GM04504 (cell line): ENCODE measurements at places on chromosomes 5 and 9.

DNA sequence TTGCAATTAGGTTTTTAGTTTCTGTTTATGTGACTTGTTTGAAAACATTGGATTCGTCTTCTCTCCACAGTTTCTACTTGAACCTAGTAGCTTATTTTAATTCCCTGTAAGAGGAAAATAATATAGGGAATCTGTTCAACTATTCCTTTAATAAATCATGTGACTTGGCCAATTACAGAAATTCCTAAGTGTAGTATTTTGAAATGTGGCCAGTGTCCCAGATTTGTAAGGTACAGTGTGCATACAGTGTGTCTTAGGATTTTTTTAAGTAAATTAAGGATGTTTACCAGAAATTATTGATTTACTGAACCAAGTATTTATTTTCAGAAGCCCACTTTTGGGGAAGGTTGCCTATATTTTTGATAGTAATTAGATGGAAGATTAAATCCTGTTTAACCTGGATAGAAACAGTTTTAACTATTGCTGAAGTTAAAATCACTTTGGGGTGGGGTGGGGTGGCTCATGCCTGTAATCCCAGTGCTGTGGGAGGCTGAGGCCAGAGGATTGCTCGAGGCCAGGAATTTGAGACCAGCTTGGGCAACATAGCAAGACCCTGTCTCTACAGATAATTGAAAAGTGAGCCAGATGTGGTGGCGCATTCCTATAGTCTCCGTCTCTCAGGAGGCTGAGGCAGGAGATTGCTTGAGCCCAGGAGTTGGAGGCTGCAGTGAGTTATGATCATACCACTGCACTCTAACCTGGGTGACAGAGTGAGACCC is 36.9 kb downstream of the G3BP1 start:
- DNase-seq, result no peak

DNA sequence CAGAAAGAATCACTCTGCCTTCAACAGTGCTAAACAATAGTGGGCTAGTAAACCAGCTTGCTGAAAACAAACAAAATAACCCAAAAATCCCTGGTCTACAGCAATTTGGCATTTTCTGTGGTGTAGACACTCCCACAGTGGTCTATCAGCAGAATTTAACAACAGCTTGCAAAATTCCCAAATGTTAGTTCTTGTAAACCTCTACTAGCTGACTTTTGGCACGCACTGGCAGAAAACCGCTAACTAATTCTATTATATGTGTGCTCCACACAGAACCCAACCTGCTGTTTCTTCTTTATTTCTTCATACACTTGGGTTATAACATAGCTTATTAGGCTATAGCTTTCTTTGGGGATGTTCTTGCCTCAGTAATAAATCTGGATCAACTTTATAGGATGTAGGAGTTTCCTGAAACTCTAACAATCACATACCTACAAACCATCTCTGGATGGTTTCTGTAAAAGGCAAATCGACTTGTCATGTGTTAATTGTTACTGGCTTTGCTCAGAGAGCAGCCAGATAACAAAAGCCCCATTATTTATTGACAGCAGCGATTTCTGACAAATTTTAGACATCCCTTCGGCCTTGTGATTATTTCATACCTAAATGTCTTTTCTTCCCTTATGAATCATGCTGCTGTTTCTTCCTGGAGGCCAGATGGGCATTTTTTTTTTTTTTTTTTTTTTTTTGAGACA is 82.7 kb upstream of the NAA35 start:
- DNase-seq, result no peak

- no peak for DNase-seq
These were observed 29.0 kb downstream of the RGS3 start for GRCh38 chr9:113492343-113493202.

- no peak for DNase-seq
These were observed 64.9 kb downstream of the KDM4C start for GRCh38 chr9:6822696-6823095.

GRCh38 chr9:38126730-38127129 is 57.7 kb upstream of the SHB start:
- DNase-seq, result no peak

DNA sequence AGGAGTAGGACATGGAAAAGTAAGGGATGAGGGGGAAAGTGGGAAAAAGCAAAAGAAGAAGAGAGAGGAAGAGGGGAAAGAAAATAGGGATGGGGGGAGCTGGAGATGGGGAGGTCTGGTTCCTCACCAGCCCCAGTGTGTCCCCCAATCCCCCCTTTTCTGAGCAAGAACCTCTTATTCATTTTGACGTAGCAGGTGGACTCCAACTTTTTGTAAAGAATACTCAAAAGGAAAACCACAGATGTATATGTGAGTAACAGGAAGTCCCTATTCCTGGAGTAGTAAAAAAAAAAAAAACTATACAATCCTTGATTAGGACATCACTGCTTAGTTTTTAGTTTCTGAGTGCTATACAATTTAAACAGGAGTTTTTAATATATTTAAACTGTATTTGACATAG is 3.9 kb upstream of the CFAP95 start:
- DNase-seq, result no peak

GRCh38 chr5:34542818-34543217 is 113.3 kb upstream of the RAI14 start:
- DNase-seq, result no peak

- DNase-seq, result no peak
These were observed at the start of gene SYK for GRCh38 chr9:90801241-90801972. Gene SYK (plus strand): TSS chr9:90801819. CDS start chr9:90843899, 42,080 bp downstream.

- DNase-seq, result no peak
These were observed 421.6 kb downstream of the ANXA1 start for GRCh38 chr9:73573235-73573634.
